AML-193 (cell line): ENCODE measurements at places on chromosomes 6 and 20.

DNA sequence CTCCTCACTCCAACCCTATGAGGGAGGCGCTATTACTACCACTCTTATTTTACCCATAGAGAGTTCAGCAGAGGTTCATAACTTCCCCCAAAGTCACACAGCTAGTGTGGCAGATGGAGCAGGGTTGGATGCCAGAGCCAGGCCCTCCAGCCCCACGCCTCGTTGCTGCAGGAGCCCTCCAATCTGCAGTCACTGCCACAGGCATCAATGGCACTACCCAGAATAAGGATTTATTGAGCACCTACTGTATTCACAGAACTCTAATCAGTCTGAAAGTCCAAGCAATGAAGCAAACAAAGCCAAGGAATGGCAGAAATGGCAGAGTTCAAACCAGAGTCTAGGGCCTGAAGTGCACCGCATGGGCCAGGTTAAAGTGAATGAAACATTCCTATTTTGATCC lies 144.9 kb downstream of the LPA start:
- no peak for DNase-seq

DNA sequence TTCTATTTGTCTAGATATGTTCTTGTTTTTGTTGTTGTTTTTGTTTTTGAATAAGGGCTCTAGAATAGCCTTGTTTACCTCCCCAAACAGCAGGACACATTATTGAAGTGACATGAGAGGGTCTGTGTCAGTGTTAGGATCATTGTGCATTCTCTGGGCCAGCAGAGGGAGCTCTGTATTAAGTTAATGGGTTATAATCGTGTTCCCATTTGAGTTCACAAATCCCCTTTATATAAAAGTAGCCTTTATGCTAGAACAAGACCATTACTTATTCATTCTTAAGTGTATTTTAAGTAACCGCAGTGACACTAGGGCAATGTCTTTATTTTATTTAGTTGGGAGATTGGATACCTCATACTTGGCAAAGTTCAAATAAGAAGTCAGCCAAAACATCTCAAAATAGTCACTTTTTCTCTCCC lies 44.8 kb downstream of the STK4 start:
- DNase-seq = peak; percentile 65

DNA sequence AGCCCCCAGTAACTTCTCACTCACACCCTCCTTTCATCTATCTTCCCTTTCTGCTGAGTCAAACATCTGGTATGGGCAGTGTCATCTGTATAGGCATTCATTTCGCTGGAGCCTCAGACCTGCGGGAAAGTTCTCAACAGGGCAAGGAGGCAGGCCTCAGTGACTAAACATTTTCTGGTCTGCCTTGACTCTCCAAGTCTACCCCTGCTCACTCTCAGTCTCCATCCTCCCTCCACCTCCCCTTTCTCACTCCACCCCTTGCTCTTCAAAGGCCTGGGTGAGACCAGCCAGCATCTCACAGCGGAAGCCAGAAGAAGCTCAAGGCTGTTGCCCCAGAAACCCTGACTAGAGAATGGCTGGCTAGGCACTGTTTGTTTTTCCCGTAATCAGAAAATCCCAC lies 105.0 kb upstream of the BEND6 start:
- DNase-seq = no peak

DNA sequence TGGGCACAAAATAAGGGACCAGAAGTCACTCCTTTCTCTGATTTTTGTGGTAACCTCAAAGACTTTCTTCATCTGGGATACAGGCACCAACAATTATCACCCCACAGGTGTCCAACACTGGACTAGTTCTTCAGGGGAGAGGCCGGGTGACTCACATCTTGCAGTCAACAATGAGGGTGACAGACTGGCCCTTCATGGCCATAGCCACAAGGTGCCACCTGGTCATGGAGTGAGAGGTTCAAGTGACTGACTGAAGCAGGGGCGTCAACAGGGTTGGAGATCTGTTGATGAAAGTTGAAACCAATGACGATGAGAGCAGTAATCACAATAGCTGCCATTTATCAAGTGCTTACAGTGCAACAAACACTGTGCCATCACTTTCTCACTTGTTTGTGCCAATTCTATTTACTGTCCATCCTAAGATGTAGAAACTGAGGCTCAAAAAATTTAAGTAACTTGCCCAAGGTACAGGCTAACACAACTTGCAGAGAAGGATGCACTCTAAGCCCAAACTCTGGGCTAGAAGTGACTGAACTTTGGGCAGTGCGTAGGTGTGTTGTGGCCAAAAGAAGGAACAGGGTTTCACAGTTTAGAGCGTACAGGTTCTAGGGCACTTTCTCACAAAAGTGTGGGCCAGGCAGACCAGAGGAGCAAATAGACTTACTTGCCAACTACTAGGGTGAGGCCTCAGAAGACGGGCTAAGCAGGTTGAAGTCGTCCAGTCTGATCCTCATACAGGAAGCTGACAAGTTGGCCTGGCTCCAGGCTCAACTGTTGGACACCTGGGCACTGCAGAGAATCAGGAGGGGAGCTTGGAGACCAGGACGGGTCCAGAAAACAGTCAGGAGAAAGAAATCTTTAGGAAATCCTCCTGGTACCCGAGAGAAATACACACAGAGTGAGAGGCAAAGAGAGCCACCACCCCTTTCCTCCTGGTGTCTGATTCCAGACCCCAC lies 30.4 kb downstream of the HLA-DPB1 start:
- DNase-seq = no peak

GRCh38 chr6:41236276-41236675 lies 8.1 kb downstream of the TREML4 start:
- DNase-seq = no peak

- no peak for DNase-seq
Observed at GRCh38 chr6:37221585-37222124, 35.9 kb upstream of the TBC1D22B start.

DNA sequence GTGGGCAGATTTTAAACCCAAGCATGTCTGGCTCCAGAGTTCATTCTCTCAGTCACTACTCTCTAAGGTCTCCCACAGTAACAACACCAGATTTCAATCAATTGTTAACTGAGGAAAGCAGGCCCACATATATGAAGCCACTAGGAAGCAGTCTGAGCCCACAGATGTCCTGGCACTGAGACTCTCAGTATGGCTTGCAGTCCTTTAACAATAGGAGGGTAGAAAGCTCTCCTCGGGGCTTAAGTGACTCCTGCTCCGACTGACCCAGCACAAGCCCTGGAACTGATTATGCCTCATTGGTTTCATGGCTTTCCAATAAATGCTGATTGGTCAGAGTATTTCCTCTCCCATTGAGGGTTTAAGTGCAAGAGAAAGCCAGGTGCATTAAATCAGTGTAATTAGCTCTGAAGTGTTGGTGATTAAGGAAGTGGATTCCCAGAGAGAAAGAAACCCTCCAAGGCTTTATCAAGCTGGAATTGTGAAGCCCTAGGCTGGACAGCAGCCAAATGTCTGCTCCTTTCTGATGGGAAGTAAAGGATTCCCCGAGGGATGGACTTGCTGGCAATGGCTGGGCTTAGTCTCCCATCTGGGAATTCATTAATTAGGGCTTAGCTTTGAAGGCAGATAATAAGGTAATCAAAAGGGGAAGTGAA lies 76.6 kb upstream of the PROKR2 start:
- no peak for DNase-seq

DNA sequence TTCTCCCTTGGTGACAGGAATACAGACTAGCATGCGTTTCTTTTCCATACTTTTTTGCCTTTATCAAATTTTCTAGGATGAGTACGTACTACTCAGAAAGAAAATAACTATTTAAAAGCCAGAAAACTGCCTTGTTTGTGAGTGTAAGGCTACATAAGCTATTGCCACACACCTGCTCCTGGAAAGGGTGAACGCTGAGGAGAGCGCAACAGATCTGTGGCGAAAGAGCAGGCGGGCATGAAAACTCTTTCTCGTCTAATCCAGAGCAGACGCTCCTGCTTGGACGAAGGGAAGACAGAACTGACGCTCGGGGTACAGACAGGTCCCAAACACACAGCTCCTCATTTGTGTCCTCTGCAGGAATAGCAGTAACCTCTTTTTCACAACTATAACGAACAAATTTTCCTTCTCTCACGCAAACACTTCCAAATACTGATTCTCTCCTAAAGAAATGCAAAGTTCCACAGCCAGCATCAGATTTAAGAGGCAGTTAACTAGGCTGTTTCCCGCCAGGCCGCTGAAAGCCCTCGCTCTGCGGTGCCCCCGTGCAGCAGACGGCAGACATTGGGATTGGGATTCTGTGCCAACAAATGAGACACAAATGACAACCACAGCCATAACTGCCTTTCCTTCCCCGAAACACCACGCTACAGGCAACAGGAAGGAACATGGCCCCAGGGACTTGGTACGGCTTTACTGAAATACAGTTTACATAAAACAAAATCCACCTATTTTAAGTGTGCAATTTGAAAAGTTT lies 20.0 kb downstream of the TAF4 start:
- no peak for DNase-seq

DNA sequence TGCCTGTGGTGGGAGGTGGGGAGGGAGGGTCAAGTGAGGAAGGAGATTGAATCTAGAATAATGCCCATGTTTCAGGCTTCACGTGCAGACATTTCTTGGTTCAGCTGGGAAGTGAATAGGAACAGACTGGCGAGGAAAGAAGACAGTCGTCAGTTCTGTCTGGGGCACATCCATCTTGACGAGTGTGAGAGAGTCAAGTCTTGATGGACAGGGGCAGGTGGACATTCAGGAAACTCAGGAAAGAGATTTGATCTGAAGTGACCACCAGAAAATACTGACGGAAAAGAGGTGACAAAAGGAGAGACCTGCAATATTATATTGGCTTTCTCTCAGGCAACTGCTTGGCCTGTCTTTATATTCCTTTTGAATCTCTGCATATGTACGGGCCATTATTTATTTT lies 68.6 kb downstream of the ESR1 start:
- DNase-seq = no peak

DNA sequence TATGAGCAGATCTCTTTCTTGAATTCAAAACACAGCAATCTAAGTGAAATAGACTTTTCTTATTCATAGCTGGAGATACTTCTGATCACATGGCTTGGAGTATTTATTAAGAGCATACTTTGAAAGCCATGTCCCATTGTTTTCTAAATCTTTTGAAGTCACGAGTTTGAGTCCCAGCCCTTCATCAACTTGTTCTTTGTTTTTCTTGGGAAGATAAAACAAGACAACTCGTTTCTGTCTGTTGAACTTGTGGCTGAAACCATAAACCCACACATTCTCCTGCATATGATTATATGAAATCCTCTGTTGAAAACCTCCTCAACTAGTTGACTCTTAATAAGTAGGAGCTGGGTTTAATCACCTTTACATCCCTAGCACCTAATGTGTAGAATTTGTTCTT lies 3.3 kb downstream of the RNF144B start:
- DNase-seq = no peak

- no peak for DNase-seq
Observed at GRCh38 chr20:46810448-46811223, 84.0 kb upstream of the EYA2 start.

GRCh38 chr6:34341481-34341971 lies 50.9 kb downstream of the NUDT3 start:
- no peak for DNase-seq

DNA sequence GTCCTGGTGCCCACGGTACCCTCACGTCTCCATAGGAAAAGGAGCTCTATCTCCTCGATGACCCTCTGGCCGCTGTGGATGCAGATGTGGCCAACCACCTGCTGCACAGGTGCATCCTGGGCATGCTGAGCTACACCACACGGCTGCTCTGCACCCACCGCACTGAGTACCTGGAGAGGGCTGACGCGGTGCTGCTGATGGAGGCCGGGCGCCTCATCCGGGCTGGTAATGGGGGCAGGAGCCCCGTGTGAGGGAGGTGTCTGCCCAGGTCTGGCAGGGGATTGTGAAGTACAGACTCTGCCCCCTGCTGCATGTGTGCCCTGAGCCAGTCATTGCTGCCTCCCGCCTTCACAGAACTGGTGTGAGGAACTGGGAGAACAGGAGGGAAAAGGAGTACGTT lies 12.4 kb downstream of the DLK2 start:
- DNase-seq = no peak

GRCh38 chr20:7214081-7214740 lies 446.7 kb downstream of the BMP2 start:
- no peak for DNase-seq

DNA sequence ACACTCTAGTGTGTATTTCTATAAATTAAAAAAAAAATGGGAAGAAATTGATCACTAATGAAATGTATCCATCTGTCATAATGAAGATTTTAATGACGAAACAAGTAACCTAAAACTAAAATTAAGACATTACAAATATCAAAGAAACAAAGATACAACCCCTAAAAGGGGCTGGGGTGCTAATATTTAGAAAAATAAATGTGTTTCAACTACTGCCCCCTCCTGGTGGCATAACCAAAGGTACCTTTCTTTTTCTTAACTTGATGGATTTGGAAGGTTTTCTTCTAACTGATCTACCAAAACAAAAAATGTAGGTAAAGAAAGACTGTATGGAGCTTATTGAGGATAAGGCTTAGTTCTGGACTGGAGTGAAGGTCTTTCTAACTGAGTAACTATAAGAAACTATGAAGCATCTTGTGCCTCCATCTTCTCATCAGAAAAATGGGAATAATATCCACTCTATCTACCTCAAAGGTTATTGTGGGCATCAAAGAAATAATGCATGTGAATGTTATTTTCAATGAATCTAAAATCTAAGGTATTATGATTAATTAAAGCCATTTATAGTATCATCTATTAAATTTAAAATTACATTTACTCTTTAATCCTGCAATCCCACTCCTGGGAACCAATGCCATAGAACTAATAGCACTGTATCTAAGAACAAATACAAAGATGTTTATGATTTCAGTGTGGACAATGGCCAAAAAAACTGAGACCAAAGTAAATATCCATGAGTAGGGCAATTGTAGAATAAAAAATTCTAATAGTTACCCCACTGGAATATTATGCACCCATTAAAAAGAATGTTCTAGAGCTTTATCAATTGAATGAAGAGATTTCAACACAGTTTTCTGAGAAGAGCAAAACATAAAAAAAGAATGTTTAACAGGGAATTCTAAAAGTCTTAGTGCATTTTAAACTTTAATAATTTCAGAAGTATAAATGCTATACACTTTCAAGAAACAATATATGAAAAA lies 117.2 kb downstream of the BACH2 start:
- DNase-seq = peak; percentile 37
